Gastroesophageal sphincter (tissue), 4 donors: ENCODE measurements at places on chromosomes 12 and 14. TPM values are rescaled to one million over a fixed set of nuclear protein-coding genes. Genes with fewer than 3 reads are reported as not detected.
A peak's percentile ranks its signal among the peaks of the same experiment; 100 is the strongest.

Gene HCAR1
- 0.16 TPM for total RNA-seq

DNA sequence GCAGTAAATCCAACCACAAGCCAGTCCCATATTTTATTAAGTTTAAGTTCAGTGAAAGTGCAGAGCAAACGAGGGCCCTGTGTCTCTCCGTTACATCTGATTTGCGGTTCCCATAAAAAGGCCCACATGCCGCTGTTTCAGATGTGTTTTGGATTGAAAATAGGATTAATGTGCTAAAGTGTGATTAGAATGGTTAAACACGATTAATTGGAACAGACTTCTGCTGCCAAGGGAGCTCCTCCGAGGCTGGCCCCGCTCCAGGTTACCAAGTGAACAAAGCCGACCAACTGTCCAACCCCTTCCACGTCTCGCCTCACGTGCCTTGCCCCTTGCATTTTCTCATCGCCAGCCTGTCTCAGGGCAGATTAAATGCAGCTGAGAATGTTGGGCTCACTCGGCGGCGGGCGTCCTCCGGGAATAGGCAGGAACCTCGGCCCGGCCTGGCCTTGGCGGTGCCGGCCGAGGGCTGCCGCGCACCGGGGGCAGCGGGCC, 166.5 kb upstream of the GSC start:
- peak; percentile 83 for ATAC-seq

DNA sequence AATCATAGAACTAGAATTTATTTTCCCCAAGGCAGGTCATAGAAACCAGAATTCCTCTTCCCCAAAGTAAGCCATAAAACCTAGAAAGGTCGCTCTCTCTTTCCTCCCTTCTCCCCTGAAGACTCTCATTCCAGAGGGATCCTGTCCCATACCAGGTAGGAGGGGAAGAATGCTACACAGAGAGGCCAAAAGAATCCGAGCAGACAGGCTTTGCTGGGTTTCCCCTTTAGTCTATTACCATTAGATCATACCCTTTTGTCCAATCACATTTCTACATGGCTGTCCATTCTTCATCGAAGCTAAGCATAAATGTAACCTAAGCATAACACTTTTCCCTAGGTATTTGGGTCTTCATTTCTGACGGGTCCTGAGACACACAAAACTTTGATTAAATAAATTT, 204.5 kb downstream of the SPTSSA start:
- ATAC-seq = no peak

- no peak for ATAC-seq
These were observed 70.0 kb downstream of the FLRT2 start for GRCh38 chr14:85599939-85600338.

DNA sequence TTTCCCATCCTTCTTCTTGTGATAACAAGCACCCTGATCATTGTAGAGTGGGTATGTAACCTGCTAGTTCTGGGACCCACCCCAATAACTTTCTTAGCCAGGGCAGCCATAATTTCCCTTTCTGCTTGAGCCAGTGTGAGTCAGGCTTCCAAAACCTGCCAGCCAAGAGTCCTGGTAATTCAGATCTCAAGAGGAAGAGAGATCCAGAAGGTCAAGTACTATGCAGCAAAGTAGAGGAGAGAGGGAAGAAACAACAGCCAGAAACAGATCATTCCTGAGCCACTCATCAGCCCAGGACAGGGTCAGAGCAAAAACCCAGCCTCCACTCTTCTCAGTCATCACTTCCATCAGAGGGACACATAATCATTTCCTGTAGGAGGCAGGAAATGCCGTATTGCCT, 182.0 kb downstream of the DICER1 start:
- no peak for ATAC-seq

DNA sequence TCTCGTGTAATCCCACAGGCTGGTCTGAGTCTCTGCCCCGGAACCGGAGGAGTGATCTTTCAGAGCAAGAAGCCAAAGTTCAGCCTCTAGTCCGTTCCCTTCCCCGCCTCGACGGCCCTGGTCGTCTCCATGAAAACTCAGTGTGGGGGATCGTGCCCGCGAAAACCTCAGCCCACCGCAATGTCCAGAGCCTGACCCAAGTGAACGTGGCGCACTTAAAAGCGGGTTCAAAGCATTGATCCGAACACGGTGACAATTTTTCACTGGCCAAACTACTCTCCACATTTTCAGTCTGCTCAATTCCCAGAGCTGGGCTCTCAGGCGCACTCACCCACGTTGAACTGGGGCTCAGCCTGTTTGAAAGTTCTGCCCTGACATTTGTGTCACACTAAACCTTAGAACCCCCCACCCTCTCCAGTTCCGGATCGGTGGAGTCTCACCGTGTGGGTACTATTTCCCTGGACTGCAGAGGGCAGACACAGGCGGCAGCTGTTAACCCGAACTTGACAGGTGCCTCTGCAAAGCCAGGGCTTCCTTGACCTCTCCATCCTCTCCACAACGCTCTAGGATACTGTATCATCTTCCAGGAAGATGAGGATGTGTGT, 886 bp upstream of the PRICKLE1 start:
- peak; percentile 16 for ATAC-seq
